SW480 (cell line): ENCODE measurements at places on chromosomes 6 and 20.
A peak's percentile ranks its signal among the peaks of the same experiment; 100 is the strongest.

- DNase-seq: peak; percentile 95
These were observed 20.8 kb upstream of the HCK start for GRCh38 chr20:32031007-32031958.

DNA sequence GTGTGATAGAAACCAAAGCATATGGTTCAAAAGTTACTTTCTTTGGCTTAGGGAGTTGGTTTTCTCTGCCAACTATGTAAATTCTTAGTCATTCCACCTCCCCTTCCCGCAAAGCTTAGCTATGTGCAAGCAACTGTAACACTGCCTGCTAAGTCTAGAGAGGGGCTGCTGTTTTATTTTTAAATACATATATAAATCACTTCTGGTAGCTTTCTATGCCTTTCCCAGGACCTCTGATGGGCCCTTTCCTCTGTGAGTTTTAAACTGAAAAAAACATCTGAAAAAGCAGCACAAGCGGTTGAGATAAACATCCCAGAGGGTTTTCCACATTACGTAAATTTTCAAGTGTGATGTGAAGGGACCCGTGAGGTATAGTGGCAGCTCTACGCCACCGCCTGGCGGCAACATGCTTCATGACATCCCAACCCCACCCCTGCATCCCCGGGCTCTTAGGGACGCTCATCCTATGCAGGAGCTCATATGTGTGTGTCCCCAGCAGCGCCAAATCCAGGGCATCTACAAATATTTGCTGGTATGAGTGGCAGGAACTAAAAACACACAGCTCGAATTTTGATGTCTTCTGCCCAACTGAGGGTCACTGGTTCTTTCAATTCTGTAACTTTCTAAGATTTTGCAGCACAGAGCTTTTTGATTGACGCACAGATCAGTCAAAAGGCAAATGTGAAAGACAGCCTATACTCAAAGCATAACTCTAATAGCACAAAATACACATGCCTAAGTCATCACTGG lies 12.7 kb downstream of the SAYSD1 start:
- DNase-seq: no peak

DNA sequence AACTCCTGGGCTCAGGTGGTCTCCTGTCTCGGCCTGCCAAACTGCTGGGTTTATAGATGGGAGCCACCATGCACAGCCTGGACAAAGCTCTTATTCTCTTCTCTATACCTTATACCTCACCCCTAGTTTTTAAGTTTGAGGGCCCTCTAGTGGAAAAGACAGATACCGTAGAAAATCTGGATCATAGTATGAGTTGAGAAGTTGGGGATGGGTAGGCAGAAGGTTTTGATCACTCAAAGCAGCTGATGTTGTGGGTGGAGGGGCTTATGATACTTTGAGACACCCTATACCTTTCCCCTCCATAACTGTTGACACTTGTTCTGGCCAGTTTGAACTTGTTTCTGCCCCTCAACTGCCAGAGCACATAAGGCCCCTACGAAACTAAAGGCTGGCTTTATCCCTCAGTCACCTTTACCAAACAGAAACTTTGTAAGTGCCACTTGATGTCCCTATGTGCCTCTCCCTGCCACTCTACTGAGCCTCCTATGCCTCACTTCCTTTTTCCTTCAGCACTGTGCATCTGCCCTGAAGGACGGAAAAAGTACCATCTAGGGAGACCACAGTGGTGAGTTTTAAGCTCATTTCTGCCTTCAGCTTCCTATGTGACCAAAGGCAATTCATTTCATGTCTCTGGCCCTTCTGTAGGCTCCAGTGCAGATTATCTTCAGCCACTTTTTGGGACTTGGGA lies 28.6 kb downstream of the RALY start:
- DNase-seq: peak; percentile 76

- no peak for DNase-seq
These were observed 114.3 kb upstream of the HDAC2 start for GRCh38 chr6:114085211-114085610.

DNA sequence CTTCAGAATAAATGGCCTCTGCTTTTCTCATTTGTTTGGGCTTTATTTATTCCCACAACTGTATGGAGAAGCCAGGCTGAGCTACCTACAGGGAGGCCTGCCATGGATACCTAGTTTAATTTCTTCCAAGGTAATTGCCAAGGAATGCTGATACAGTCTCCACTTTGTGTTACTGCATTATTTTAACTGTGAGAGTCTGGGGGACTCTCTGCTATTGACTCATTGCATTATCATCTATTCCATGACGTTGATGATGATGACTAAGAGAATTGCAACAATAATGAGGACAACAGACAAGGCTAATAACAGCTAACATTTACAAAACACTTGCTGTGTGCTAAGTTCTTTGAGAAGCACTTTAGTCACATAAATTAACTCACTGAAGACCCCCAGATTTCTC lies 88.3 kb upstream of the COL21A1 start:
- no peak for DNase-seq

DNA sequence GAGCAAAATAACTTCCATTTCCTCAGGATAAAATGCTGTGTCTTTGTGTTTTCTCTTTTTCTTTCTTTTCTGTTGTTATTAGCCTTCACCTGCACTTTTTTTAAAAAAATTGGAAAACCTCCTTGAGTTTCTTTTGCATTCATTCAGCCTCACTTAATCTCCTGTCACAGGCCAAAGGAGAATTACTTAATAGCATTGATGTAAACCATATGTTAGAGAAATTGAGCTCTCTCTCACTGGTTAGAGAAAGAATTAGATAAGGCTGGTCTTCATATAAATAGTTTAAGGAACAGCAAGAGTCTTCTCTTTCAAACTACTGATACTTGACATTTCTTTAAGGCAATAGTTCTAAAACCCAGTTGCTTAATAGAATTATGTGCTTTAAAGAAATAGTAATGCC lies 564.2 kb downstream of the TFAP2B start:
- DNase-seq: no peak

DNA sequence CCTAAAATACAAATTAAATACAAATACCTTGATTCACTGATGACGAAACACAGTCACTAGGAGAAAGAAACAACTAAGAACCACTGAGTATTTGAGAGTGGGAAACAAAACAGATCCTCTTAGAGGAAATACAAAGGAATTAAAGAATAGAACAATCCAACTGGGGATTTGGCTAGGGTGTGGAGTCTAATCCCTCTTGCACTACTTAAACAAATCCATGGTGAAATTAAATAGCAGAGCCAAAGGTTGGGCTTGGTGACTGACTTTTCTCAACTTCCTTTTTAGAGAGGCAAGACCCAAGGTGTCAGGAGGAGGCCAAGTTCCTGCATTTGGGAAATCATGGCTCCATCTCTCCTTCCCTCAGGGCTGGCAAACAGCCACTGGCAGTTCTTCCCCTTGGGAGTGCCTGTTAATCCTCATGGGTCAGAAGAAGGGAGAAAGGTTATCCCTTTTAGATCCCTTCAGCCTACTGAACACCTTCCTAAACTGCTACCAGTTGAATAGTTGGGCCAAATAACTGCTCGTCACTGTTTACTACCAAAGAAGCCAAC lies 101.2 kb upstream of the TRAF3IP2 start:
- no peak for DNase-seq

GRCh38 chr6:45049188-45049843 lies 278.8 kb upstream of the RUNX2 start:
- no peak for DNase-seq

DNA sequence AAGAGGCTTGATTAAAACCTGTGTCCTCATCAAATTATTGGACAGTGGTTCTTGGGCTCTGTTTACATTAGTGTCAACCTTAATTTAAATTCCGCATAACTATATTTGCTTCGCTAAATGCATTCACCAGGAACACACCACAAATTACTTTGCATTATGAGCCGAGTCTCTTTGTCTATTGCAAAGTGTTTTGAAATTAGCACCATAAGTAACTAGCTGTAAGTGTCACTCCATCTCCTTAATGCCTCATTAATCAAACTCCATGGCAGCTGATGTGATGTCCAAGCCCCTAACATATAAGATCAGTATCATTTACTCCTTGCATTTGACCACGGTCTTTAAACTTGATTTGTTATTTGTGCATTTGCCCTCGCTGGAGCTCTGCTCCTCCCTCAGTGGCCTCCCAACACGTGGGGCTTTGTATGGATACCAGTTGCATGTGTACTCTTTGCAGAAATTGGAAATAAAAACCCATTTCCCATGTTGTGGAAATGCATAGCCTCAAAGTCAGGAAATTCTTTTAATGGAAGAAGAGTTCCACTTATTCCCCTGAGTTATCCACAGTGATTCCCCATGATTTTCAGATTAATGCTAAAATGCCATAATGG lies 24.6 kb downstream of the FOXA2 start:
- no peak for DNase-seq

DNA sequence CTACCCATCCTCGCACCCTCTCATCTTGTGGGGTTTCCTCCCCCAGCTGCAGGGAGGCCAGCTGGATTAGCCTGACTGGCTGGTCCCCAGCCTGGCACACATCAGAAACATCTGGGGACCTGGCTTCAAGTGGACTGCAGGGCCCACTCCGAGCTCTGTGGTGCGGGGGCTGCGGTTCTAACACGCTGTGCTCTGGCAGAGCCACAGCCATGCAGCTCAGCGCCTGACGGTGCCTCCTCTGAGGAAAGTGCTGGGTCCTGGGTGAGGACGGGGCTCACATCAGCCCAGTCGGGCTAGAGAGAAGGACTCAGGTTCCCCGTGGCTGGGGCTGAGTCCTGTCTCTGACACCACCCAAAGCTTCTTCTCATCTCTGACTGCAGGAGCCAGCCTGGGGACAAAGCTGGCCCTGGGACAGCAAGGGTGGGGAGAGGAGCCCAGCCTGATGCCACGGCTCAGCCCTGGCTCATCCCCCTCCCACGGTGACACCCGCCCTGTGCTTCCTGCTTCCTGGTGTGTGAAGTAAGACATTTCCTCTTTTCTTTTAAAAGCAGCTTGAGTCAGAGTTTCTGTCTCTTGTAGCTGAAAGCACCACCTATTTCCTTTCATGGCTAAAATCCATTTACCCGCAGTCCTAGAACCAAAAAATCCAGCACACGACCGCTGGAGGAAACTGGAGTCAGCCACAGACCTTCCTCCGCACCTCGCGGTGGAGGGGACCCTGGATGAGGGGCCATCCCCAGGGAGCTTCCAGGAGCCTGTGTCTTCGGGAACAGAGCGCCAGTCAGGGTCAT lies 127.4 kb upstream of the AFDN start:
- no peak for DNase-seq

DNA sequence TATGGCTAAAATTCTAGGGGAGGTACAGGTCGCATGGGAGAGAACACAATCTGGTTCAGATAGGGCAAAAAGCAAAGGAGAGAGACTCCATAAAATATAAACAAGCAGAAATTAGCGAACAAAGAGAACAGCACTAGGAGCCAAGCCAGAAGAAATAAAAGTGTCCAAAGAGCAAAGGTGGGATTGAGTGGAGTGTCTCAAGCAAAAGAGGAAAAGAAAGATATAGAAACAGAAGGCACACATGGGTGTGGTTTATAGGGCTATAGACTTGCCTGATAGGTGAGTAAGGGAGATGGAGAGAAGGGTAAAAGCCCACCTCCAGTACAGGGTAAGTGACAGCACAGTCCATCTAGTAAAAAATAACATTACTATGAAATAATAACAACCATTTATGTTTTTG lies 36.5 kb upstream of the IRAK1BP1 start:
- no peak for DNase-seq

- peak; percentile 4 for DNase-seq
These were observed 507 bp upstream of the VGLL2 start for GRCh38 chr6:117264692-117265409.

GRCh38 chr20:2093883-2094282 lies 7.7 kb upstream of the STK35 start:
- DNase-seq: no peak

- DNase-seq: no peak
These were observed 6.5 kb upstream of the UQCC2 start for GRCh38 chr6:33717934-33718455.

GRCh38 chr6:168938546-168938945 lies 315.1 kb downstream of the THBS2 start:
- DNase-seq: no peak

GRCh38 chr20:17439616-17440296 lies 91.4 kb downstream of the BFSP1 start:
- no peak for DNase-seq

DNA sequence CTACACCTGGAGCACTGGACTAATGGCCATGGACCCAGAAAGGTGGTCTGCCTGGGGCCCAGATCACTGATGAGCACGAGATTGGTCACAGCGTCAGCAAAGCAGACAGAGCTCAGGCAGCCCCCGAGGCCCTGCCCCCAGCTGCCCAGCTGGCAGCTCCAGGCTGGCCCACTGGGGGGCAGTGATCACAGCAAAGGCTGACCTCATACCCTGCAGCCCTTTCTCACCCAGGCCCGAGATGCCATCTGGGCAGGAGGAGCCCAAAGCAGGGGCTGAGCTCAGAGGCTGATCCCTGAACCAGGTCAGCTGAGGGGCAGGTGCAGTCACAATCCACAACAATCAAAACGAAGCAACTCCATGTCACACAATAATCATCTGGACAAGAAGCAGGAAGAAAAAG lies 4.1 kb downstream of the MAP1LC3A start:
- no peak for DNase-seq

DNA sequence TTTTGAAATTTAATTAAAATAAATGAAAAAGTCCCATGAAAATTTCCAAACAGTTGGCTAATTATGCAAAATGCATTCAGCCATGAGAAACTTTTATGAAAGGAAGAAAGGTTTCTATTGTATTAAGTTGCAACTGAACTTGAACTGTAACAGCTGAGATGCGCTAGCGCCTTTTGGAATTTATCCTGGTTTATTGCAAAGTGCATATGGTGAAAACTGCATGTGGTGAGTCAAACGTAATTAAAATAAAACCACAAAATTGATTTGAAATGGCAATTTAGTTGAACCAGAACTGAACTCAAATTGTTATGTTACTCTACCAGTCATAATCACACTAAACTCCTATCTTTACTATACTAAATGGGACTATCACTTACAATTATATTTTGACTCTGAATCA lies 46.4 kb upstream of the COL21A1 start:
- no peak for DNase-seq

DNA sequence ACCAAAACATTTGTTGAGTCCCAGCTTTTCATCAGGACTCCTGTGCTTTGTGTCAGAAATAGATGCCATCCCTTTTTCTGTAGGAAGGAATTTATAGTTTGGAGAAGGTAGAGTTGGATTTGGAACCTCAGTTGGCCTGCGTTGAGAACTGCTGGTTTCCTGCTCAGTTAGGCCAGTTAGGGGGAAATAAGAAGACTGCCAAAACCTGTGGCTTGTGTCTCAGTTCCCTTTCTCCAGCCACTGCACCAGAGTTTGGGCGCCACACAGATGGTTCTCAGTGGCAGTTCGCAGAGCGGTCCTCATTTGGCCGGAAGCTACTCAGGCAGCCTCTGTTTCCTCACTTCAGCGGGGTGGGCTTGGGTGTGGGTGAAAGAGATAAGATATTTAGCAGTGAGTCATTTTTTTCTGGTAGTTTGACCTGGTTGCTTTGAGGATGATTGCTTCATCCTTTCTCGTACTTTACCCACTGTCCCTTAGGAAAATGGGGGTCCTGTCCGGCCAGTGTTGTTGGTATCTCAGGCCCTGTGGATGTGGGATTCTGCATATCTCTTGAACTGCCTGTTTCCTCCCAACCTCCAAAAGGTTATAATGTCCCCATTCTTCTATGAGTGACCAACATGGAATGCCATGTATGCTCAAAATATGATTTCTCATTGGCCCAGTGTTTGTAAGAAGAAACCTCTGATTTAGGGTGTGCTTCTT lies 53.7 kb downstream of the JARID2 start:
- DNase-seq: peak; percentile 38

- no peak for DNase-seq
These were observed 54.4 kb downstream of the TPD52L1 start for GRCh38 chr6:125207956-125208355.

GRCh38 chr20:39913274-39913673 lies 775.8 kb downstream of the MAFB start:
- DNase-seq: no peak

GRCh38 chr20:3995067-3995748 lies 20.1 kb downstream of the RNF24 start:
- DNase-seq: no peak
